ENCODE measurements at places on chromosomes 2 and 18. TPM values are rescaled to one million over a fixed set of nuclear protein-coding genes. Genes with fewer than 3 reads are reported as not detected.

GDF7 gene
- 0.30 TPM for polyA plus RNA-seq

HAAO gene
- polyA plus RNA-seq: 1.3 TPM

ERICH2 gene
- 1.9 TPM for polyA plus RNA-seq

SERPINB12 gene
- not detected for polyA plus RNA-seq

DNA sequence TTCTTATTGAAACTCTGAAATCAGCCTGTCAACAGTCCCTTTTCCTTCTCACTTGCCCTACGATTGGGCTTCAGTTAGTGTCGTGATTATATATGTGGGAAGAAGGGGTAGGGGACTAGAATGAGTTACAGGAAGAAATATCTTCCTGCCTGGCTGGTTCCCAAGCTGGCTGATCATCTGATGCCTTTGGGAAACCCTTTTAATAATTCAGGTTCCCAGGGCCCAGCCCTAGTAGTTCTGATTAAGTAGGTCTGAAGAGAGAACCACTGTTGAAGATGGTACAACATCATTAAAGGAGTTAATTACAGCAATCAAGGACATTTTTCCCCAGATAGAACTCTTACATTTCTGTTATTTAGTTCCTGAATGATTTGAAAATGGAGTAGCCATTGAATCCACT is 110.1 kb upstream of the EML6 start:
- DNase-seq: no peak

DNA sequence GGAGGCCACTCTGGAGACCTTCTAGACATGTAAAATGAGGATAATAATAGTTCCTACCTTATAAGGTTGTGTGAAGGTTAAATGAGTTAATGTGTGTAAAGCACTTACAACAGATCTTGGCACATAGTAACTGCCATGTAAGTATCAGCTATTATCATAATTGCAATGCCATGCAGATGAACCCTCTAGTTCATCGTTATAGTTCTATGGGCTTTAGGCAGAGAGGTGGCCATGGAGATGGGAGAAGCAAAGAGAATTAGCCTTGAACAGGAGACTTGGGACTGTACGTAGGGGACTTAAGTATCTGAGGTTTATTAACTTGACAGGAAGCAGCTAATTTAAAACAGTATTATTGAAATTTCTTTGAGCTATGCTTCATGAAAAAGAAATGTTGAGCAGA is 151.8 kb downstream of the PIK3C3 start:
- no peak for DNase-seq

DNA sequence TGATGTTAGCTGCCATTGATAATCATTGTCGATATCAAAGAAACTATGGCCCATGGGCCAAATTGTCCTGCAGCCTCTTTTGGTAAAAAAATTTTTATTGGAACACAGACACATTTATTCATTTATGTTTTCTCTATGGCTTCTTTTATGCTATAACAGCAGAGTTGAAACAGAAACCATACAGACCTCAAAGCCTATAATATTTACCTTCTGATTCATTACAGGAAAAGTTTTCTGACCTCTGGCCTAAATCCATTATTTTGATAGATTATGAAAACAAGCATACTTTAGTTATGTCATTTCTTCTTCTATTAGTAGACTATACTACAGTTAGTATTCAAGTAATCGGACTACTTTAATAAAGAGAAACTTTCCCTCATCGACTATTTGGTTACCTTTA is 349.7 kb upstream of the GALNT5 start:
- no peak for DNase-seq

Measured in heart left ventricle (tissue), 16 donors.